Left ventricle myocardium superior (tissue), 1 donor: ENCODE measurements at places on chromosomes 3 and 15. TPM values are rescaled to one million over a fixed set of nuclear protein-coding genes. Genes with fewer than 3 reads are reported as not detected.
A peak's percentile ranks its signal among the peaks of the same experiment; 100 is the strongest.

GRCh38 chr3:72308641-72309040 is 523.7 kb upstream of the PROK2 start:
- DNase-seq, result no peak

- DNase-seq, result no peak
Observed at GRCh38 chr3:12336099-12336498, 47.2 kb downstream of the PPARG start.

GRCh38 chr3:106206146-106206545 is 337.3 kb upstream of the CBLB start:
- DNase-seq, result no peak

DNA sequence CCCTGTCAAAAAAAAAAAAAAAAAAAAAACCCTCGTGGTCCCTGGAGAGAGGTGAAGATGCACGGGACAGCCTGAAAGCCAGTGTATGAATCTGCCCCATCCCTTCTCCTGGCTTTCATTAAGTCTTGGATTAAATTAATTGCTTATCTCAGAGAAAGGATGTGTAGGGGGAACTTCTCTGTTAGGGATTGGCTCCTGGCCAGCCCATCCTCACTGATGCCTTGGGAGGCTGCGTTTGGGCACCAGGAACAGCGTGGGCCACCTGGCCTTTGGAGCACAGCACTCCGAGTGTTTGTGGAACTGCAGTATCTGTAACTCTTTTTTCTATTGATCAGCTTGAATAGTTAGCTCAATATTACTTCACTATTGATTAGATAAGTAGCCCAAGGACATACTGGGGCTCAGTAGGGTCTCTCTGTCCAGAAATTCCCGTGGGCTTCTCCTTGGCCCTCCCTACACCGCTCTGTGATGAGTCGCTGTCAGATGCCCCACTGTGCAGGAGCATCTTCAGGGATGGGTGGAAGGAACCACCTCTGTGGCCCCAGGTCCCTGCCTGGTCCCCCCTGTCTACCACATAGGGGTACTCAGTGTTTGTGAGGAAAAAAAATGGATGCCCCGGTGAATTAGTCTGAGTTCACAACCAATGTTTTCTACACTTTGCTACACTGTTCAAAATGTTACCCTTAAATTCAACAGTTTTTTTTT is 2.0 kb downstream of the PXYLP1 start:
- DNase-seq, result no peak

GRCh38 chr3:40885430-40885829 is 313.9 kb upstream of the CTNNB1 start:
- peak; percentile 62 for DNase-seq

- no peak for DNase-seq
Observed at GRCh38 chr3:146382386-146382785, 87.0 kb downstream of the PLSCR2 start.

DNA sequence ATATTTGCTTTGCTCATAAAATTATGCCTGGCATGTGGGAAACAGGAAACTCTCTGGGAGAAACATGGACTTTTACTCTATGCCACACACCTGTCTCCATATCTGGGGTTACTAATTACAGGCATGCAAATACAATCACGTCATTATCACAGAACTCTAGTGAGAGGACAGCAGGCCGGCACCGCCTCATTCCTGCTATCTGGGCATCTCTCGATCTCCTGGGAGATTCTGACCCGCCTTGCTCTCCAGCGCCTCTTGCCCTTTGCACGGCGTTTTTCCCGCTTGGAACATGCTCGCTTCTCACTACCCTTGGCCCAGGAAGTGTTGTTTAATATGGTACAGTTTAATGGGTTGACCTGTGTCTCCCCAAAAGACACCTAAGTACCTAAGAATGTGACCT is 45.4 kb upstream of the PARL start:
- no peak for DNase-seq

GRCh38 chr3:149765762-149766334 is 13.6 kb upstream of the COMMD2 start:
- DNase-seq, result no peak

- no peak for DNase-seq
Observed at GRCh38 chr15:47741082-47741481, 23.8 kb downstream of the SEMA6D start.

DNA sequence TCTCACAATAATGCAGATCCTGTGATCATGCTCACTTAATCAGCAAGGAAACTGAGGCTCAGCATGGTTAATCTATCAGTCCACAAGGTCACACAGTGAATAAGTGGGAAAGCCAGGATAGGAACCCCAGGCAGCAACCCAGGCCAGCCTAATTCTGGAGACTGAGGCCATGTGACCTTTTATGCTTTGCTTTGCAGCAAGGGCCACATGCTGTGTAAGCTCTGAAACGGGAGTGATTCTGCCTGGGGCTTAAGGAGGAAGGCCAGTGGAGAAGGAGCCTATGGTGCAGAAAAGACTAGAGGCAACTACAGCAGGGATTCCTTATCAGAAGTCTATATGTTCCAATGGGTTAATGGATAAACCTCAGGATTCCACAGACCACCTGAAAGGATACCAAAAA is 157.6 kb upstream of the PPP2R3A start:
- DNase-seq, result no peak

- DNase-seq, result no peak
Observed at GRCh38 chr15:35479423-35479822, 66.5 kb downstream of the DPH6 start.

DNA sequence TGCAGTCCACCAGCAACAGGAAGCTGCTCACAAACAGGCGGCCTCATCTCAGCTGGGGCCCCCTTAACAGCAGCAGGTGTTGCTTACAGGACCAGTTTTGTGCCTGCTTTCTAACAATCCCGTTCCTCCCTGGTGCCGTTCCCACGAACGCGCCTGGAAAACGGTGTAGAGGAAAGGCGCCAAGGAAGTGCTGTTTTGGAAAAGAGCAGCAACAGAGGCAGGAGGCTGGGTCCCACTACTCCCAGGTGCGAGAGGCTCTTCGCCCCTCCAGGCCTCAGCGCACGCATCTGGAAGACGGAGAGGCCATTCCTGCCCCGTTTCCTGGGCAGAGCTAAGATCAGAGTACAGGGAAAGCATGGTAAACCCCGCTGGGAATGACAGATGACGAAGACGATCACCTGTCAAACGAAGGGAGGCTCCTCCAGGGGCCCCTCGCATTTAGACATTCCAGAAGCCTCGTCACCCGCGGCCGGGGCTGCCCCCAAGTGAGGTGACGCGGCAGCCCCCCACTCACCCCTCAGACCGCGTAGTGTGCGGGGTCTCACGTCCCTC is 603 bp downstream of the SCAPER start:
- DNase-seq, result no peak

DNA sequence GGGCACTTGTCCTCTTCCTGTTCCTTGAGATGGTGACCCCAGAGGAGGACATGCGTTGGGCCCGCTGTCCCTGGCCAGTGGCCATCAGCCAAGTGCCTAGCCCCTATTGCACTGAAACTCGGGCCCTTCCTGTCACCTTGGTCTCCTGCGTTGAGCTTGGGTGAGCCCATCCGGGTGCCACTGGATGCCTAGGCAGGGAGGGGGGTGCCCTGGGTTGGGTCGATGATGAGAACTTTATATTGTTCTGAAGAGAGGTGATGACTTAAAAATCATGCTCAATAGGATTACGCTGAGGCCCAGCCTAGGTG is 221.8 kb downstream of the SNRPN start:
- DNase-seq, result peak; percentile 7

DNA sequence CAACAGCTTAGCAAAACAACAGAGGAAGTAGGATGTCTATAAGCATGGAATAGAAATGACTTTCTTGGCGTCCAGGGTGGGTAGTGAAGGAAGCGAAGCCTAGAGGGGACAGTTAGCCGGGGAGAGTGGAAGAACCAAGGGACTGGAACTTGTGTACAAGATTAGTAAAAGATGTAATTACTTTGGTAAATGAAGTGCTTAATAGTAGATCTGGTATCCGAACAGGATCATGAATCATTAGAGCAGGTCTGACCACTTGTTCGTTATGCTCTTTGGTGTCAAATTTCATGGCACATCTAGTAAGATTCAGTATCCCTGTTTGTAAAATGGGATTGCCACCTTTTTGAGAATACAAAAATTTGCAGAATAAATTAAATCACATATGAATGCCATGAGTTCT is 112.5 kb upstream of the MLF1 start:
- no peak for DNase-seq

- no peak for DNase-seq
Observed at GRCh38 chr3:108511490-108511889, 1.1 kb upstream of the MYH15 start.

GRCh38 chr15:85280203-85280602 is 100.2 kb upstream of the AKAP13 start:
- DNase-seq, result no peak

- DNase-seq, result no peak
Observed at GRCh38 chr15:97899981-97900380, 60.5 kb upstream of the ARRDC4 start.

GRCh38 chr15:69304182-69304545 is 5.5 kb downstream of the PAQR5 start:
- DNase-seq, result no peak

- DNase-seq, result no peak
Observed at GRCh38 chr15:60471314-60471713, 7.6 kb downstream of the ICE2 start.

GRCh38 chr3:150419959-150420358 is 11.9 kb downstream of the TSC22D2 start:
- DNase-seq, result no peak

- DNase-seq, result no peak
Observed at GRCh38 chr3:120113128-120114116, 19.2 kb upstream of the GSK3B start.

The TNFSF10 gene
- total RNA-seq, result 18.8 TPM

The GP9 gene
- total RNA-seq, result not detected

The PATL2 gene
- 3.0 TPM for total RNA-seq

The EOGT gene
- 17.1 TPM for total RNA-seq

The CPNE9 gene
- total RNA-seq, result not detected

The AGBL1 gene
- not detected for total RNA-seq

The ONECUT1 gene
- not detected for total RNA-seq

The GOLGA8R gene
- 5.2 TPM for total RNA-seq

The TLR9 gene
- total RNA-seq, result 0.17 TPM

The OR5K2 gene
- total RNA-seq, result not detected

The CLSTN2 gene
- total RNA-seq, result 4.9 TPM

The PIAS1 gene
- total RNA-seq, result 27.2 TPM

The FBXO40 gene
- total RNA-seq, result 228 TPM
